T1000 (cell line): ENCODE measurements at places on chromosomes 7 and 10.

- no peak for DNase-seq
These were observed 732 bp downstream of the CPVL start for GRCh38 chr7:29145553-29146056.

- DNase-seq, result no peak
These were observed 7.7 kb upstream of the COBL start for GRCh38 chr7:51324206-51324898.

DNA sequence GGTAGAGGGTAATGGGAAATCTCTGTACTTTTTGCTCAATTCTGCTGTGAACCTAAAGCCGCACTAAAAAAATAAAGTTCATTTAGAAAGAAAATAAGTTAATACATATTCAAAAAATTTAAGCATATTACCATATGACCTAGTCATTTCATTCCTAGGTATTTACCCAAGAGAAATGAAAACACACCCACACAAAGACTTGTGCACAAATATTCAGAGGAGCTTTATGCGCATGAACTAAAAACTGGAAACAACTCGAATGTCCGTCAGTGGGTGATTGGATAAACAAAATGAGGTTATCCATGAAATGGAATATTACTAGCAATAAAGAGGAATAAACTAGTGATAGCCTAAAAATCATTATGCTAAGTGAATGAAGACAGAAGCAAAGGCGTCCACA is 62.6 kb upstream of the ZNRF2 start:
- no peak for DNase-seq

DNA sequence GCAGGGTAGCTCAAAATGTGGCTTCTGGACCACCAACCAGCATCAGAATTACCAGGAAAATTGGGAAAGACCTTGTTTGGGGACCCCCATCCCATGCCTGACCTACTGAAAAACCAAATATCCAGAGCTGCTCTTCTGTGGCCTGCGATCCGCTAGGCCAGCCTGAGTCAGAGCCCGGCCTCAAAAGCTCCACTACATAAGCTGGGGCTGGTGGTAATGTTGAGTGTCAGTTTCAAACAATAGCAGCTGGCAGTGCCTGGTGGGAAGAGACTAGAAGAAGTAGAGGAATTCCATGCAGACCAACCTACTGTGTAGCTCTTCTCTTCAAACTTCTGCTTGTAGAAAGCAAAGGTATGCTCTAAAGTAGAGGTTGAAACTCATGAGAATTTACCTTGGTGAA is 52.0 kb downstream of the KLRG2 start:
- DNase-seq, result no peak
